ENCODE measurements at places on chromosomes 2 and 18. TPM values are rescaled to one million over a fixed set of nuclear protein-coding genes. Genes with fewer than 3 reads are reported as not detected.

DNA sequence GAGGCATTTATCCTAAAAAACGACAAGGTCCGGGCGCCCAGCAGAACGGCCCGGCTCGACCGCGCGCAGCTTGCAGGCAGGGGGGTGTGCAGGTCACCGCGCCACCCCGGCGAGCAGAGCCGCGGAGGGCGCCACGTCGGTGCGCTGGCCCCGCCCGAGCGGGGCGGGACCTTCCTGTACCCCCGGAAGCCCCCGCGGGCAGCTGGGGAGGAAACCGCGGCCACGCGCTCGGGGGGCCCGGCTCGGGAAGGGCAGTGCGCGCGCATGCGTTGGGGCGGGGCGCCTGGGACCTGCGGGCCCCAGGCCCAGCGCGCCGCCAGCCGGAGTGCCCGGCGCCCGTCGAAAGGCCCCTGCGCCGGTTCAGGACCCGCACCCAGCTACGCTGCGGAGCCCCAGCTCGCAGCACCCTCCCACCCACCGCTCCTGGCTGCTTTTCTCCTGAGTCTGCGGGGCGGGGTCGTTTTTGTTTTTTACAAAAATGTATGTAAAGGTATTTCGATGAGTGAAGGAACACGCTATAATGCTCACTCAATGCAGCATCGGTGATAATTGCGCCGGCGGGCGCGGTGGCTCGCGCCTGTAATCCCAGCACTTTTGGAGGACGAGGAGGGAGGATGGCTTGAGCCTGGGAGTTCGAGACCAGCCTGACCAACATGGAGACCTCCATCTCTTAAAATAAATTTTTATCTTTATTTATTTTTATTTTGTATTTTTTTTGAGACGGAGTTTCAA lies 47.7 kb upstream of the POMC start:
- peak; percentile 80 for DNase-seq

DNA sequence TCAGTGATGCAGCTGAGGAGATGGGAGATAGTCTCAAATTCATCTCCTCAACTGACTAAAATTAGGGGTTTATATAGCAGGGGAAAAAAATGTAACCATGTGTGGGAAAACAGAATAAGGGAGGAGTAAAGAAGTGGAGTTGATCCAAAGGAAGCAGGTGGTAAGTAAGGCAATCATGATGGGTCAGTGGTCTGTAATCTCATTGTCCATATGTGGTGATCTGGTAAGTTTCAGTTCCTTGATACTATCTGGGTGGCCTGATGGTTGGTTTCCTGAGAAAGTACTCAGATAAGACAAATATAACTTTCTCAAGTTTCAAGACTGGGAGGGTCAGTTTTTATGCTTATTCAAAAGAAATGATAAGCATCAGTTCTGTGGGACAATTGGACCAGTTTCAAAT lies 312.3 kb upstream of the KCNJ3 start:
- DNase-seq = no peak

GRCh38 chr2:230362030-230362691 lies 35.2 kb downstream of the SP140L start:
- no peak for DNase-seq

DNA sequence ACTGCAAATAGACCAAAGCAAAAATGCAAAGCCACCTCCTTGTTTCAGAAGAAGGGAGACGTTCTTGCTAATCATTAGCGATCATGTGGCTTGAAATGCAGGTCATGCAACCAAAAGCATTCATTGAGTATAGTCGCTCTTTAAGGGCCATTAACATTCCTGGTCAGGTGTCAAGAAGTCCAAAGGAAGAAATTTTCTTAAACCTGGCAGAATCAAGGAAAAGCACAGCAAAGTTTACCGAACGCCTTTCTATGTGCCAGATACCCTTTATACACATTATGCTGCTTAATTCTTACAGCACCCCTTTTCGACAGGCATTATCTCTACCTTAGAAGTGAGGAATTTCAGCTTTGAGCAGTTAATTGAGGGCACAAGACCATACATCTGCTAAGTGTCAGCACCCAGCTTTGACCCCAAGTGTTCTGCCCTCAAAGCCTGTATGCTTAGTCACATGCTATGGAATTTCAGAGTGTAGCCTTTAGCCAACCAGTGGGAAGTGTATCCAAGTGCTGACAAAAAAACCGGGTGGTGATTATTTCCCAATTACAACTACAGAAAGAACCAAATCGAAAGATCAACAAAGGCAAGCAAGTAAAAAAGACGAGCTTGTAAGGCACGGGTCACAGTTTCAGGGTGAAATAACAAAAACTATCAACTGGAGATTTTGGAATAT lies 70.8 kb downstream of the EPHA4 start:
- DNase-seq = no peak

The SLC25A12 gene
- 22.5 TPM for total RNA-seq

The KHK gene
- total RNA-seq = 5.2 TPM

GRCh38 chr2:219228911-219229304 lies 528 bp downstream of the ATG9A start:
- DNase-seq = no peak

The POTEC gene
- not detected for total RNA-seq

DNA sequence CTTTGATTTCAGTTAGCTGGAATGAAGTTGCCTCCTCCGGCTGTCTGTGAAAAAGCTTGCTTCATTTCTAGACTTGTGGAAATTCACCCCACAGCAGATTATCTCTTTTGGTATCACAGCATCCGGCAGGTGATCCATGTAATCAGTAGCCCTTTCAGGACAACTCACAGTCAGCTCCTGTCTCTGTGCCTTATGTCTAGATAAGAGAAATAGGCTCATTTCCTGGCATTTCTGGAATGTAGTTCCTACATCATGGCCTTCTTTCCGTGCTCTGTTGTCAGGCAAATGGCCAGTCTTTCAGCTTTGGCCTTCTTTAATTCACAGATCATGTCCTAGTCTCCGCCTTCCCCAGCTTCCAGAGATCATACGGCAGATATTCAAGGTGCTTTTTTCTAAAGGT lies 455.4 kb downstream of the NUP35 start:
- no peak for DNase-seq

DNA sequence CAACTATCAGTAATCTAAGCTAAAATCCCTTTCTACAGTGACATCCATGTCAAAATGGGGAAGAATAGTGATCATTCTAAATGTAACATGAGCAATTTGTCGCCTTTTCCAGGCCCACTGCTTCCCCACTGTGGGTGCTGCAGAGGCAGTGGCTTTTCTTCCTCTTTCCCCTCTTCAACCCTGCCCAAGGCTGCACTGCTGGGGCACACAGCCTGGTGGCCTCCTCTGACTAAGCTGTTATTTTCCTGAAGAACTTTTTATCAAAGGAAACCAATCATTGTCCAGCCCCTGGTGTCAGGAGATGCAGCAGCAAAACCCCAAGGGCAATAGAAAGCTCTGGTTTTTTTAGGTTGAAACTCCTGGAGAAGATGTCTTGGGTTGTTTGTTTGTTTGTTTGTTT lies 117.6 kb upstream of the KLF7 start:
- no peak for DNase-seq

DNA sequence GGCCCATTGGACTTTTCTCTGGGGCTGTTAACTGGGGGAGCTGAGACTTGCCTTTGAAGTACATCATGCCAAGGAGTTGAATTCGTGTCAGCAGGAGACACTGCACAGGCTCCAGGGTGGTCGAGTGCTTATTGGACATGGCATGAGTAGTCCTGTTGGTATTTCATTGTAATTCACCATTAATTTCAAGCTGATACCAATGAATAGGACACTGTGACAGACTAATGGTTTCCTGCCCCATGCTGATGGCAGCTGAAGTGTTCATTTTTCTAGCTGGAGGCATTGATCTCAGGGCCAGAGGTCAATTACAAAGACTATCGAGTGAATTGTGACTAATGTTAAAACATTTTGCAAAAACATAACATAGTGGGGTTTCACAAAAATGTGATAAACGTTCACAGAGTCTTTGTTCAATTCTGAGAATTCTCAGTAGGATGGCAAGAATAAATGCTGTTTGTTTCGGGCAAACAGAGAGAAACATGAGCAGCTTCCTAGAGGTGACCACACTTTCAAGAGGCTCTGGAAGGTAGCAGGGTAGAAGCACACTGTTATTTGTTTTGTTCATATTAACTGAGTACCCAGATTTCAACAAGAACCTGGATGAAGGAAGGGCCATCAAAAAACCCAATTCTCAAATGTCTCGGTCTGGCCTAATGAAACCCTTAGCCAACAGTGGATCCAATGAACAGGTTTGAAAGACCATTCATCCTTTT lies 90.6 kb upstream of the ARL4C start:
- no peak for DNase-seq

- no peak for DNase-seq
Measured at GRCh38 chr2:62568983-62569837, 63.2 kb upstream of the TMEM17 start.

GRCh38 chr18:76573325-76574025 lies 78.4 kb upstream of the ZNF516 start:
- no peak for DNase-seq

DNA sequence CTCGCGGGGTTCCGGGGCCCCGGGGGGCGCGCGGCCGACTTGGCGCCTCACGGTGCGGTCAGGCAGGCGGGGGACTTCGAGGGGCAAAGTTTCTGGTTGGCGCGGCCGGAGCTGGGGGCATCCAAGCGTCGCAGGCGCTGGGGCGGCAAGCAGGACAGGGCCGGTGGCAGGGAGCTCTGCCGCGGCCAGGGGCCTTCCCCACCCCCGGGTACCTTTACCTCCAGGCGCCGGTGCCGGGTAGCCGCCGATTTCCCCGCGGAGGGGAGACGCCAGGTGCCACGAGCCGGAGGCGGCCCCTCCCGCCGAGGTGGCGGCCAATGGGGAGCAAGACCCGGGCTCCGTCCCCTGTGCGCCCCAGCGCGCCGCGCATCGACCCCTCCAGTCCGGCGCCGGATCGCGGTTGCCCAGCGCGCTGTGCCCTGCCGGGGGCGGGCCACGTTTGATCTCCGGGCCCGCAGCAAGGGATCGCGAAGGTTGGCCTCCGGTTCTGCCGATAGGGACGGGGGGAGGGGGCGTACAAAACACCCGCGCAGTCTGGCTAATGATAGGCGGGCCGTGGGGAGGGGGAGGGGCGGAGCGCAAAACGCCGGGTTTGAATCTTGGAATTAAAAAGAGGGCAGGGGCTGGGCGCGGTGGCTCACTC lies at the start of gene ST8SIA5:
Gene ST8SIA5, minus strand, starts transcription at position 495 of the 643 bp plus-strand sequence. CDS start 545 bp downstream, outside the sequence.
- DNase-seq = no peak

The UGT1A3 gene
- total RNA-seq = not detected

DNA sequence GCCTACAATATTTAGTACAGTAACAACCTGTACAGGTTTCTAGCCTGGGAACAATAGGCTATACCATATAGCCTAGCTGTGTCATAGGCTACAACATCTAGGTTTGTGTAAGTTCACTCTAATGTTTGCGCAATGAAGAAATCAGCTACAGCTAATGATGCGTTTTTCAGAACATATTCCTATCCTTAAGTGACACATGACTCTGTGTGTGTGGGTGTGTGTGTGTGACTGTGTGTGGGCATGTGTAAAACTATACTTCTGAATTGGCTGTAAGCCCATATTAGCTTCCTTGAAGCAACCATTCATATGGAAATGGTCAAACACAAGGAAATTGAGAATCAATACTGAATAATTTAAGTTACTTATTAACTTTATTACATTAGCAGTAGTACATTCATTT lies 120.8 kb upstream of the SULT1C3 start:
- DNase-seq = no peak

The ADAM23 gene
- 1.2 TPM for total RNA-seq

GRCh38 chr2:113274432-113274831 lies 4.3 kb downstream of the PAX8 start:
- DNase-seq = no peak

The UGT1A5 gene
- total RNA-seq = not detected

- no peak for DNase-seq
Measured at GRCh38 chr2:11498543-11499034, 32.6 kb upstream of the E2F6 start.

- DNase-seq = no peak
Measured at GRCh38 chr2:211347328-211347727, 790.9 kb downstream of the CPS1 start.

GRCh38 chr2:222747526-222748160 lies 76.2 kb downstream of the MOGAT1 start:
- no peak for DNase-seq

The C2orf72 gene
- not detected for total RNA-seq
